Caki2 (cell line): ENCODE measurements at places on chromosomes 11 and 22. TPM values are rescaled to one million over a fixed set of nuclear protein-coding genes. Genes with fewer than 3 reads are reported as not detected.

Gene LIF
- total RNA-seq = 35.7 and 35.8 TPM in 2 replicates

Gene ZC3H12C
- total RNA-seq = 2.1 and 3.1 TPM in 2 replicates

Gene SLC22A6
- not detected in 2 replicates for total RNA-seq

Gene APOBEC3B
- total RNA-seq = 19.1 and 20.1 TPM in 2 replicates

Gene TMEM225
- not detected in 2 replicates for total RNA-seq

DNA sequence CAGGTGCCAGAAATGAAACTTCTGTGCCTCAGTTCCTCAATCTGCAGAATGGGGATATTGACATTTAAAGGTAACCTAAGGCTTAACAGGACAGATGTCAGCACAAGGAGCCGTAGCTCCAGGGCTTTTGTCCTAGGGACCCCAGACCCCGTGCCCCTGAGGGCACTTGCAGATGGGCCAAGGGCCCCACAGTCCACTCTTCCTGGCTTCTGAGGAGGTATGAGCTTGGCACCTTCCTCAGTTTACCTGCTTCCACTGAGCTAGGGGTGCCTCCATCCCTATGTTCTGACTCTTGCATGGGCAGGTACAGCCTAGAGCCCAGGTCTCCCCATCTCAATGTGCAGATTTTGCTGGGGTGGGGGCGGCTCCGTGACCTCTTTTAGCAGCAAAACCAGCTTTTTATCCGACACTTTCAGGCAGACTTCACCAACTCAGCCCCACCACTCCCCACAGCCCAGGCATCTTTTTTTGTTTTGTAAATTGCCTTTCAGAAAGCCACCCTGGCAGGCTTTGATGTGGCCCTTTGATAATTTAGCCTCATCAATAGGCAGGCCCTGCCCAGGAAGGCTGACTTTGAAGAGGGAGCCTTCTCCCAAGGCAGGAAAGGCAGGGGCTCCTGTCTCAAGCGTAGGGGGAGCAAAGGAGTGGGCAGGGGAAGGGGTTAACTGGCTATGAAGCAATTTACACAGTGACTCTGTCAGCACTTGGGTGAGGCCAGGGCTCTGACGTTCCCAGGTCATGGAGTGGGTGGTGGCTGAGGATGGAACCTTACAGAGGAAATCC is 23.7 kb upstream of the FGF3 start:
- DNase-seq = no peak

DNA sequence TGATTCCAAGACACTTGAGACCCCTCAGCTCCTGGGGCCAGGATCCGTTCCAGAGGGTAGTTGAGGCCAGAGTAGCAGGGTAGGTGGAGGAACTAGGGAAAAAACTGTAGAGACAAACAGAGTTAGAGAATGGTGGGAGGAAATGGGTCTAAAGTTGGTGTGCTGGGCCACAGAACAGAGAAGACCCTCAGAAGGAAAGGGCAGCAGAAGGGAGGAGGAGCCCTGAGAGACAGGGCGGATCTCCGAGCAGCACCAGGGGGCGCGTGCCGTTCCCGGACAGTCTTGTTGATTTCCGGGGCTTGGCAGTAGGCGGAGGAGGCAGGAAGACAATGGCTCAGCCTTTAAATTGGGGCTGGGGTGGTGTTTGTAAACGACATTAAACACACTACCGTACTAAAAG is 2.4 kb upstream of the CECR2 start:
- no peak for DNase-seq

GRCh38 chr22:41793871-41794270 is 6.6 kb upstream of the CCDC134 start:
- DNase-seq = no peak

GRCh38 chr22:47853750-47854149 is 1091.3 kb downstream of the TBC1D22A start:
- DNase-seq = no peak

- DNase-seq = peak; percentile 75
Observed at GRCh38 chr11:65279741-65280440, 18.1 kb downstream of the POLA2 start.

- no peak for DNase-seq
Observed at GRCh38 chr22:46047841-46048595, 71.1 kb upstream of the WNT7B start.
